ENCODE measurements at places on chromosomes 12 and 14.

DNA sequence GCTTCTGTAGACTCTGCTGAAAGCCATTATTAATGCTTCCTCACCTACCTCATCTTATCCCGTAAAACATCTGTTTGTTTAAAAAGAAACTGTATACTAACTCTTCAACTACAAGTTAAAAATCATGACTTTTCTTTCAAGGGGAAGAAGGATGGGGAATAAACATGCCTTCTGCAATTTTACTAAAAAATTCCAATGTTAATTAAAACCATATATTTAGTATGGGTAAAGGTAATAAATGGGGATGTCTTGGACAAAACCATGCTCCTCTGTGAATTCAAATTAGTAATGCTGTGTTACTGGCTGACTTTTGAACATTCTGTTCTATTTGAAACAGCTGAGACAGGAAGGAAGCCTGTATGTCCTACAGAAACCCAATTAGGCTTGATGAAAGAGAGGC, 311.1 kb upstream of the DIO2 start:
- DNase-seq, result no peak

GRCh38 chr12:49777800-49778748, 36.7 kb downstream of the TMBIM6 start:
- DNase-seq, result no peak

GRCh38 chr12:89827592-89827991, 119.0 kb upstream of the ATP2B1 start:
- no peak for DNase-seq

- no peak for DNase-seq
Measured at GRCh38 chr12:116520225-116520760, 38.9 kb upstream of the MAP1LC3B2 start.

- no peak for DNase-seq
Measured at GRCh38 chr12:53060064-53060720, 10.3 kb downstream of the TNS2 start.

GRCh38 chr12:131862084-131862441, 32.4 kb upstream of the ULK1 start:
- DNase-seq, result no peak
